BJ (cell line): ENCODE measurements at places on chromosomes 4 and X.

- no peak for DNase-seq
These were observed 133.9 kb downstream of the AFAP1 start for GRCh38 chr4:7805533-7806337.

DNA sequence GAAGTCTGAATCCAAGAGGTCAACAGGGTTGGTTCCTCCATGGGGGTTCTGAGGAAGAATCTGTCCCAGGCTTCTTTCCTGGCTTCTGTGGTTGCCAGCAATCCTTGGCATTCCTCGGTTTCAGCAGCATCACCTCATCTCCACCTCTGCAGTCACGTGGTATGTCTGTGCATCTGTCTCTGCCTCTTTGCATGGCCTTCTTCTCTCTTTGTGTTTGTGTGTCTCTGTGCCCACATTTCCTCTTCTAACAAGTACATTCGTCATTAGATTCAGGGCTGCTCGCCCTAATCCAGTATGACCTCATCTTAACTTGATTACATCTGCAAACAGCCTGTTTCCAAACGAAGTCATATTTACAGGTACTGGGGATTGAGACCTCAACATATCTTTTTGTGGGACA is 114.0 kb downstream of the BCOR start:
- DNase-seq: no peak

DNA sequence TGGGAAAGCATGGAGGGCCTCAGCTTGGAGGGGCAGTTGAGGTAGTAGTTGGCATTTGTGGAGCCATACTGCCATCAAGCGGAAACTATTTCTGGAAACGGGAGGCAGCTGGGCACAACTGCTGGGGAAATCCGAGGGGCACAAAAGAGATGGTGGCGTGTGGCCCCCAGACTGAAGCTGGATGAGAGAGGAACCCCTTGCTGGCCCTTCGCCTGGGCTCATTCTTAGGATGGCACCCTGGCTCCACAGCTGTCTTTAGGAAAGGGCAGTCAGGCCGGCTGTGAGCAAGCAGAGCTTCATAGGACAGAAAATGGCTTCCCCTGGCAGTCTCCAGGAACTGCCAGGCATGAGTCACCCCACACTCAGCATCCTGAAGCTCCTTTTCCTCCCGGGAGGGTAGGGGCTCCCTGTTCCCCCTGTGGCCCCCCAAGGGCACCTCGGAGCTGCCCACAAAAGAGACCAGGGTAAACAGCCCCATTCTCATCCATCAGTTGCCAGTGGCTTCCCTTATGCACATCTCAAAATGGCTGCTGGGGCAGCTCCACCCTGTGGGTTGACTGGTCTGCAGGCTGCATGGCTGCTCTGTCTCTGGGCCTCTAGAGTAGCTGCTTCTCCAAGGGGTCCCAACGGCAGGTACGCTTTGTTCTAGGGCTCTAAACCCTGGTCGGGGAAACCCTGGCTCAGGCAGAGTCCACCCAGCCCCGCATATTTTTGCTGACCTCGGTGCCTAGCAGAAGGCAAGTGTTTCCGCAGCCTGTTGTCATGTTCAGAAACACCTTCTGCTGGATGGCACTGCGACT is 64.7 kb downstream of the NBDY start:
- no peak for DNase-seq

GRCh38 chr4:181792641-181793040 is 450.6 kb upstream of the TENM3 start:
- no peak for DNase-seq

GRCh38 chr4:178712486-178712885 is 1270.2 kb upstream of the AGA start:
- no peak for DNase-seq

GRCh38 chr4:33060674-33061542 is 2340.7 kb downstream of the PCDH7 start:
- DNase-seq: no peak

DNA sequence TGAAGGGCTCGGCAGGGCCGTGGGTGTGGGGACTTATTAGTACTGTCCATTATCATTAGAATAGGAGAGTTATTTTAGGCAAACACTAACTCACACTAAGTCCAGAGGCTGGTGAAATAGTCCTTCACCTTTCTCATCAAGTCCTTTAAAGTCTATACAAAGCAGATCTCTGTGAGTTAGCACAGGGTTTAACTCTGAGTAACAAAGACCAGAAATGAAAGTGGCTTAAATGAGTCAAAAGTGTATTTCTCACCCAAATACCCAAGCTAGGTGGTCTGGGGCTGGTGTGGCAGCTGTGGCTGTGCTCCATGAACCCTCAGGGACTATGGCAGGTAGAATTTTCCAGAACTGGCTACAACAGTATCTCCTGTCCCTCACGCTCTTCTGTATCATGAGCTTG is 263.2 kb downstream of the BCOR start:
- DNase-seq: no peak

DNA sequence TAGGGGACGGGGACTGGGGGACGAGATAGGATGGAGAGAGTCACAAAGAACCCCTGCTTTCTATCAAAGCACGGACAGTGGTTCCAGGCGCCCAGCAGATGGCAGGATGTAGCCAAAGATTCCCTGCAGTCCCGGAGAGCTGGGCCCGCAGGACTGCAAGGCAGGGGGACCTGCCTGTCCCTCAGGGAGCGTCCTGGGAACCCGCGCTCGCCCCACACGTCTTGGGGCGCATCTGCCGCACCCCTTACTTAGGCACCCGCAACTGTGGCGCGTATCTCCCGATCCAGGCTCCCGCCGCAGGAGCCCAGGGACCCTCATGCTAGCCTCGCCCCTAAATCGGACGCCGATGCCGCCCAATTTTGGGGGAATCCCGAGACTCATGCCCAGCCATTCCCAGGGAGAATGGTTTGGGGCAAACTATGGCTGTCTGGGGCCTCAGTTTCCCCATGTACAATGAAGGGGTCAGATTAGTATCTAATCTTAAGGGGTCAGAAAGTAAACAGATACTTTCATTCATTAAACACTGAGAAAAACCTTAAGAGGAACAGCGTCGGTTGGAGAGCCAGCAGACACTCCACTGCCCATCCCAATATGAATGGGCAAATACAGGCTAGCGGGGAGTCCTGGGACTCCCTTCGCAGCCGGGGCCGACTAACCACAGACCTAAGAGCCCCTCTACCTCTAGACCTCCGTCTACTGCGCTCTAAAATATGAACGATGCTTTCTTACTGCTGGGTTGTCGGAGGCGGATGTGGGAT is 581 bp upstream of the STK32B start:
- DNase-seq: no peak

GRCh38 chr4:189098932-189099696 is 841.6 kb upstream of the FRG1 start:
- no peak for DNase-seq

DNA sequence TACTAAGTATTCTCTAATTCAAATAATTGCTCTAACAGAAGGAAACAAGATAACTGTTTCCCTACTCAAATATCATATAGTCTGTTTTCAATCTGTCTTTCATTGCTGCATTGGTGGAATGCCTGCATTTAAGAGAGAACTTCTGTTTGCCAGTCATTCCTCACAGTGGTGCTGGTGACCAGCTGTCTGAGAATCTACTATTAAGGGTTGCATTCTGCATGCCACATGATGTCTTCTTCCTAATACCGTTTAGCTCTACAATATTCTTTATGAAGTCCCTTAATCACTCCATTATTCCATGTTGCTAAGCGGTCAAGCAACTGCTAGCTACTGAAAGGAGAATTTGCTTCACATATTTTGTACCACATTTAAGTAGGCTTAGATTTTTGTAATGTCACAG is 167.1 kb upstream of the CENPE start:
- DNase-seq: no peak

GRCh38 chr4:53196882-53197771 is 168.7 kb downstream of the SCFD2 start:
- DNase-seq: no peak

DNA sequence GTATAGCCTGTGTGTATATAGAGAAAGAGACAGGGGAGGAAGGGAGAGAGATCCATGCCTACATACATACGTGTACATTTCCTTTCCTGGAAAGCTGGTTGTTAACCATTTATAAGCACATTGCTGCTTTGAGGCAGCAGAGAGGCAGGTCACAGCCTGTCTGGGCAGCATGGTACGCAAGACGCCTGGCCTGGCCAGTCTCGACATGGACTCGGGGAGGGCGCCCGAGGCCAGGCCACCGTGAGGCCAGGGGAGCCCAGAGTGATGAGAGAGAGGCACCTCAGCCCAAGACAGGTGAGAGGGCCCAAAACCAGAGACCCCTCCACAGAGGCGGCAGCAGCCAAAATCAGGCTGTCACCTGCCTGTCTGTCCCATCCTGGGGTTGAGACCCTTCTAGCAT is 3.9 kb downstream of the TREX2 start:
- no peak for DNase-seq

DNA sequence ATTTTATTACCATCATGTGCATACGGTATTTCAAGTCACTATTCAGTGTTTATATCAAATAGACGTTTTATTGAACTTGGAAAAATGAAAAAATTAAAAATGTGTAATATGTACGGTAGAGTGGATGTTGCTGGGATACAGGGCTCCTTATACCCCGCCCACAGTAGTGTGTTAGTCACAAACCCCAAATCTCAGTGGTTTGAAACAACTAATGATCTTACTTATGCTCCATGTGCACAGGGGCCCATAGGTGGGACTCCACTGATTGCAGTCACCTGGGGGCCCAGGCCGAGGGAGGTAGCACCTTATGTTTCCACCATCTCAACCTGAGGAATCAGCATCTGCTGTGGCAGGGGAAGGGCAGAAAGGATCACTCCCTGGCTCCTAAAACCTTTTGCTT is 18.1 kb downstream of the LSM6 start:
- no peak for DNase-seq

GRCh38 chr4:163217505-163217904 is 50.8 kb upstream of the NAF1 start:
- DNase-seq: no peak

GRCh38 chrX:3348191-3348590 is 1.7 kb upstream of the MXRA5 start:
- no peak for DNase-seq

DNA sequence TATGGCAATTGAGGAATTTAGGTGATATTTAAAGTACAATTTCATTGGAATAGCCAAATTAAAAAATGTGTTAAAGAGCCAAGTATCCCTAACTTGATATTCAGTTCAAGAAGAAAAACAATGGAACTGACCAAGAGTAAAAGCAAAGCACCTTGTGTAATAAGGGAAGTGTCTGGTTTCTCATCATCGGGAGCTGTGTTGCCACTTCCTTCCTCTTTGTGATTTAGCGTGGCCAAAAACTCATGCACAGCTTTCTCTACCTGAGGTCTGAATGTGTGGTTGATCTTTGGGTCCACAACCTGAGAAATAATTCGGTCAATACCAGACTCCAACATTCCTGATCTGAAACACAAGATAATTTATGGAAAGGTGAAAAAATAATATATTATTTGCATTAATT is 12.4 kb downstream of the BOD1L1 start:
- DNase-seq: no peak

DNA sequence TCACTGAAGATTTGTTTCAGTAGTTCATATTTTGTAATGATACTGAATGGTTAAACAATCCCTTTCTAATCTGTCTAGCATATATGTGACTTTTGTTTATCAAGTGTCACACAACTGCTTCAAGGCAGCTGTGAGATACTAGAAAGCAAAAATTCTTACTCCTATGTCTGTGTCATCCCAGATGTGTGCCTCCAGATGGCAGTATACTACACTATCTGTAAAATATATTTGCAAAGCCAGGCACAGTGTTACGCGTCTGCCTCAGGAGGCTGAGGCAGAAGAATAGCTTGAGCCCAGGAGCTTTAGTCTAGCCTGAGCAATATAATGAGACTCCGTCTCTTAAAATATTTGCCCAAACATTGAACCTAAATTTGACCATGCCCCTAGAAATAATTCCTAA is 4.0 kb downstream of the NUDT10 start:
- DNase-seq: no peak

DNA sequence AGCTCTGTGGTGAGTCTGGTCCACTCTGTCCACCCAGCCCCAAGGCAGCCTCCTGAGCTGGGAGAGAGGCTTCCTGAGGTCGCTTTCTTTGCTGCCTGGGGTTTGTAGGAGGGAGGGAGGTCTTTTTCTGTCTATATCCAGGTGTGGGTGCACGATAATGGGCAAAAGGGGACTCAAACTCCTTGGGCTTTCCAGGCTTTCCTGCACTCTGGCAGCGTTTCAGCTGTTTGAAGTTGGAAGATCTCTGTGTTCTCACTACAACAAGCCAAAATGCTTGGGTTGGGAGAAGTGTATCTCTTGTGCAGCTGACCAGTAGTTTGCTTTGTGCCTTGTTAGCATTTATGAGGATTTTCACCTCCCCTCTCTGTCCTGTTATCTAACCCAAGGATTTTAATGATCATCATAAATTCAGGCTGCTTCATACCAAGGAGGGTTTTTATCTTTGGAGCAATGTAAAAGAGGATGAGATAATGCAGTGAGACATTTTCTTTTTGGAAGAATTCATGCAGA is 126.3 kb downstream of the REPS2 start:
- DNase-seq: no peak

DNA sequence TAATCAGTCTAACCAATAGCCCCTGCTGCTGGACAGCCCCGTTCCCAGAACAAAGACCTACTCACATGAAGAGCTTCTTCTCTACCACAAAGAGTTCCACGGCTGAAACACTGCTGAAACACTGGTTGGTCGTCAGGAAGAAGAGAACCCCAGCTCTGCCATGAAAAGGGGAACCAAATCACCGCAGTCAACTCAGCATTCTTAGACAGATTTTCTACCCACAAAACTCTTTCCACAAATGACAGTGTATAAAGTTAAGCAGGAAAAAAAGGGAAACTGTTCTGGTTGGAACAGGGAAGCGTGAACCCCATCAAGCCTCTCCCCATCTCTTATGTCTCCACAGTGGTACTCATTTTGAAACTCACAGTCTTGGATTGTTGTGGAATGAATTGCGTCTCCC is 57.3 kb downstream of the ABCG2 start:
- DNase-seq: no peak

- DNase-seq: no peak
These were observed 43.1 kb downstream of the ZGRF1 start for GRCh38 chr4:112593438-112594133.

DNA sequence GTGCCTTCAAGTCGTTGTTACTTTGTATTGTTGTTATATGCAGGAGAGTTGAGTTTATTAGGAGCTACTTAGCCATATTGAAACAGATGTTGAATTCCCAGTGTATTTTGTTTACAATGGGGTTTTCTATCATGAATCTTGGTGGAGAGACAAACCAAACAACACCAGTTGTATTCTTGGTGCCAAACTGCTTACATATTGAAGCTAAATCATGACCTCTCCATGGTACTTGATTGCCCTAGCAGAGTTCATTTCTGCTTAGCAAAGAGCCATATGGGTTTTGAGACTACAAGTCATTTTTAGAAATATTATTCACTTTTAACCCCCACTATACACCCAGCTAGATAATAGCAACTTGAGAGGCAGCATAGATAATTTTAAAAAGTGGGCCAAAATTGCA is 85.4 kb downstream of the ADGRG4 start:
- DNase-seq: no peak

DNA sequence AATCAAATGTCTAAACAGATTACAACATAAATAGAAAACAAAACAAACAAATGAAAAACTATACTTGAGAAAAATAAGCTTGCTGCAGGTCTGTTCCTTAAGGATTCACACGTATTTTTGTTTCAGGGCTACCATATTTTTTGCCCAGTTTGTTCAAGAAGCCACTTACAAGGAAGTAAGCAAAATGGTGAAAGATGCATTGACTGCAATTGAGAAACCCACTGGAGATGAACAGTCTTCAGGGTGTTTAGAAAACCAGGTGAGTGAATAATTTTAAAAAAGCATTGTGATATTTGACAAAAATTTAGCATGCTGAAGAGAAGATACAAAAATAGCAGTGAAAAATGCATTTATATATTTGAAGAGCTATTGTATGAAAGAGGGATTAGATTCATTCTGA is 2.0 kb downstream of the AFP start:
- no peak for DNase-seq

- no peak for DNase-seq
These were observed 133.2 kb downstream of the NLGN4X start for GRCh38 chrX:6095469-6095868.
